ENCODE measurements at places on chromosomes 7 and 10. TPM values are rescaled to one million over a fixed set of nuclear protein-coding genes. Genes with fewer than 3 reads are reported as not detected.

Gene FFAR4
- total RNA-seq, result not detected

Gene ENO4
- total RNA-seq, result 0.07 TPM

Gene GARIN1A
- 0.13 TPM for total RNA-seq

Gene TMEM254
- 4.1 TPM for total RNA-seq

Gene FAM25A
- not detected for total RNA-seq

Gene SCART1
- 0.73 TPM for total RNA-seq

Gene ELFN1
- 1.2 TPM for total RNA-seq

Gene DPP6
- not detected for total RNA-seq

Gene TMEM273
- 1.3 TPM for total RNA-seq

Gene PCBD1
- total RNA-seq, result 54.6 TPM

Gene AKR1E2
- 3.4 TPM for total RNA-seq

Gene KLF6
- 142 TPM for total RNA-seq

Gene TUBB8
- not detected for total RNA-seq

Gene ADAM12
- total RNA-seq, result 0.21 TPM

Gene SNCG
- 43.1 TPM for total RNA-seq

Gene CRPPA
- total RNA-seq, result 0.86 TPM

Gene FGFR2
- total RNA-seq, result 0.20 TPM

Gene CDH23
- total RNA-seq, result under 0.01 TPM

Gene ZNF736
- 5.5 TPM for total RNA-seq

Gene STAMBPL1
- total RNA-seq, result 6.4 TPM

Gene WNT2
- total RNA-seq, result not detected

Gene ANKRD1
- 1,189 TPM for total RNA-seq

Gene HGF
- total RNA-seq, result 5.1 TPM

Gene VWDE
- 0.07 TPM for total RNA-seq

Gene LRIT1
- not detected for total RNA-seq

Gene CYP2C19
- total RNA-seq, result not detected

Gene IKZF1
- total RNA-seq, result under 0.01 TPM

Gene CNTNAP2
- not detected for total RNA-seq

Gene PAPOLB
- 0.04 TPM for total RNA-seq

Gene SPDYE9
- not detected for total RNA-seq

Gene ACTR3C
- 0.20 TPM for total RNA-seq

Gene PRSS58
- not detected for total RNA-seq

Gene C7orf33
- not detected for total RNA-seq

Gene ZNF479
- total RNA-seq, result not detected

Gene CNPY1
- not detected for total RNA-seq

Gene CARD11
- 18.4 TPM for total RNA-seq

Gene MKX
- total RNA-seq, result not detected

Gene TWIST1
- total RNA-seq, result 9.2 TPM

Gene NDUFA5
- total RNA-seq, result 38.8 TPM

Gene PHKG1
- 0.59 TPM for total RNA-seq

Gene CTAGE8
- 0.04 TPM for total RNA-seq

Data from pulmonary artery endothelial cell (primary cell).